ENCODE measurements at places on chromosomes 3 and 15. TPM values are rescaled to one million over a fixed set of nuclear protein-coding genes. Genes with fewer than 3 reads are reported as not detected.
A peak's percentile ranks its signal among the peaks of the same experiment; 100 is the strongest.

GRCh38 chr15:74599156-74599555, 16.5 kb upstream of the CLK3 start:
- DNase-seq, result no peak

DNA sequence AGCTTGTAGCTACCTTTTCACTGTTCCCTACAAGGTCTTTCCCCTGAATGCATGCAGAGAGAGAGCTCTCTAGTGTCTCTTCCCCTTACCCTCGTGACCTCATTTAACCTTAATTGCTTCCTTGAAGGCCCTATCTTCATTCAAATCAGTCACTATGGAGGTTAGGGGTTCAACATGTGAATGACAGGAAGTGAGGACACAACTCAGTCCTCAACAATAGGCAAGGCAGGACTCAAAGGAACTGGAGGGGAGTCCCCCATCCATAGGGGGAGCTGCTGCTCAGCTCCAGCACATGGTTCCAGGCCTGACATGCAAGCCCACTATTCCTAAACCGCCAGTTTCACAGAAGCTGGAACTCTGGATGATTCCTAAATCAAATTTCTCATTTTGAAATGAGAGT, 33.8 kb upstream of the GYG1 start:
- no peak for DNase-seq

DNA sequence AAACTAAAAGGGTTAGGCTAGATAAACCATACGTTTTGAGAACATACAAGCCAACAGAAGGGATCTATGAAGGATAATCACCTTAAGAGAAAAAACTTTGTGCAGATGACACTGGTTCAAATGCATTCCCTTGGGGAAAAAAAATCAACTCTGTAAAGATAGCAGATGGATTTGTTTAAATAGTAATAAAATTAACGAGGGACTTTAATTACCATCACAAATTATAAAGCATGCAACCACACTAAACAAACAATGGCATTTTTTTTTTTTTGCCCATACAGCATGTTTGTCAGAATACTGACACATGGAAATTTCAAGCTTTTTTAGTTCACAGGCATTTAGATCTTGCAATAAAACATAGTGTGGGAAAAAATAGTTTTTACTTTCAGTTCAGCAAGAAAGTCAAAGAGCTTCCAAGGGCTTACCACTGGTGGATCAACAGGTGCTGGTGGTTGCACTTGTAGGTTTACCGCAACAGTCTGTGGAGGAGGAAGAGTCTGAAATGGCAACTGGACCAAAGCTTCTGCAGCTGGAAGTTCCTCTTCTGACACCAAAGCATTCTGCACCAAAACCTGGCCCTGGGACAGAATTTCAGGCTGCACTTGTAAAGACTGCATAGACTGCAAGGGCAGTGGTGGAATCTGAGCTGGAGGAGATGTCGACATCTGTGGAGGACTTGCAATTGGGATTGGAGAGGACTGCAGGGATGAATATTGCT, 53.1 kb downstream of the PHC3 start:
- no peak for DNase-seq

GRCh38 chr3:183058351-183058750, 40.9 kb downstream of the MCCC1 start:
- DNase-seq, result no peak

- no peak for DNase-seq
Observed at GRCh38 chr3:43461345-43461744, 160.5 kb downstream of the ANO10 start.

DNA sequence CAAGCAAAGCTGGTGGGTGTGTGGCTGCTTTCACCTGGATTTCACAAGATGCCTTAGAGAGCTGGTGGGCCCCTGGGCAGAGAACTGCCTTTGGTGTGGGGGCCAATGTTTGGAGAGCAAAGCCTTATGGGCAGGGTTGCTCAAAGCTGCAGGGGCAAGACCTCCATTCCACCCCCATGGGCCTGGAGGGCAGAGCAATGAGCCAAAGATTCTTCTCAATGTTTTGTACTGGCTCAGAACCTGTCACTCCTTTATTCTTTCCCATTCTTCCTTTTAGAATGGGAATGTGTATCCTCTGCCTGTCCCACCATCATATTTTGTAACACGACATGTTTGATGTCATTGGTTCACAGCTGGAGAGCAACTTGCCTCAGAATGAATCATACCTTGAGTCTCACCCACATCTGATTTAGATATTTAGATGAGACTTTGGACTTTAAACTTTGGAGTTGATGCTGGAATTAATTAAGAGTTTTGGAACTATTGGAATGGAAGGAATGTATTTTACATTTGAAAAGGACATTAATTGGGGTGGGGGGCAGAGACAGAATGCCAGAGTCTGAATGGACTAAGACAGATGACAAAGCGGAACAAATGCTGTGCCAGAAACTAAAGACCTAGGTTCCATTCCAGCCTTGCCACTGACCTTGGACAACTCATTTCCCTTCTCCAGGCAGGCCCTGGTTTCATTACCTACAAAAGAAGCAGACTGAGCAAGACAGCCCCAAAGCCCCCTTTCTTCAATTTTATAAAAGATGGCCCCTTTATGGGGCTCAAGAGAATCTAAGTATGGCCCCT, 72.9 kb downstream of the DAPK2 start:
- no peak for DNase-seq

- DNase-seq, result no peak
Observed at GRCh38 chr3:29363110-29363509, 82.2 kb downstream of the RBMS3 start.

DNA sequence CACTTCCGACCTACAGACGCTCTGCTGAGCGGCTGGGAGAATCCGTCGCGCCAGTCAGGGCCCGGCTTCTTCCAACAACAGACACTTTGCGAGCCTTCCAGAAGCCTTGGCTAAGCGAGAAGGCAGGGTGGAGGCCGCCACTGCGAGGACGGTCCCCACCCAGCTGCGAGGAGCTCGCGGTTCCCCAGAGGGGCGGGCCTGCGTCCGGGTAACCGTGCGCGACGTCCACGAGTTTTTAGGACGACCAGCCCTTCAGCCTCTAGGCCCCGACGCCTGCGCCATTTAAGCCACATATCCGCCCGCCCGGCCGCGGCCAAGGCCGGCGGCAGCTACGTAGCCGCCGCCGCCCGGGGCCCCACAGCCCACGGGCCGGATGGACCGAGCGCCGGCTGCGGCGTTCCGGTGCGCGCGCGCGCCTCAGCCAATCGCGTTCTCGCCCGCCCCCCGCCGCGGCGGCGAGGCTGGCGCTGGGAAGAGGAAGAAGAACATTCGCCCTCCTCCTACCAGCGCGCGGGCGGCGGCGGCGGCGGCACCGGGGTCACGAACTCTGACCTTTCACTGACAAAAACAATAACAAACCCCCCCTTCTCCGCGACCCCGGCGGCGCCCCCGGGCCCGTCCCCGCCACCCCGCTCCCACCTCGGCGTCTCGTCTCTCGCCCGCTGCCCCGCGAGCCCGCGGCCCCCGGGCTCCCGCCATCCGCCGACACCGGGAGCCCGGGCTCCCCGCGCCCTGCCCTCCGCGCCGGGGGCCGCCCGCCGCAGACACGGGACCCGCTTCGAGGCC, at the start of gene NR2C2:
NR2C2 (plus strand) TSS at position 484 of the 786 bp plus-strand sequence. CDS start 56,332 bp downstream, outside the sequence.
- DNase-seq, result peak; percentile 89

- no peak for DNase-seq
Observed at GRCh38 chr3:102123590-102124190, 274.4 kb downstream of the NFKBIZ start.

GRCh38 chr3:184772667-184773272, 39.2 kb upstream of the VPS8 start:
- DNase-seq, result no peak

- DNase-seq, result no peak
Observed at GRCh38 chr3:55796533-55796932, 309.4 kb upstream of the WNT5A start.

Gene SH2D7
- polyA plus RNA-seq, result not detected

Gene FOXL2
- not detected for polyA plus RNA-seq

Gene TICRR
- polyA plus RNA-seq, result 3.1 TPM

Gene FEZF2
- 4.6 TPM for polyA plus RNA-seq
